ENCODE measurements at places on chromosomes 2 and 18.

GRCh38 chr18:64331419-64331818, 182.5 kb upstream of the LINC00305 start:
- DNase-seq = no peak

DNA sequence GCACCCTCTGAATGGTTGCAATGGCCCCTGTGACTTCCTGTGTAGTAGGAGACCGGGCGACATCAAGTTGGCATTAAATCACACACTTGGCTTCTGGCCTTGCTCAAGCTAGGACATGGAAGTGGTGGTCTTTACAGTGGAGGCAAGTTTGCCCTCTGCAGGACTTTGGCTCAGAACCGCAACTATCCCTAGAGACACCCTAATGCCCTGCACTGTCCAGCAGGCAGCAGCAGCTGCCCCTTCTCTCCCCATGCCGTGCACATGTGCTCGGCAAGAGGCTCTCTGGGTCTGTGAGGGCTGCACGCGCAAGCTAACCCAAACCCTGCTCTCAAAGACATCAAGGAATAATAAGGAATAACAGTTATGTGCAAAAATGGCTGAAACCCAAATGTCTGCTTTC, 106.5 kb downstream of the COL6A3 start:
- DNase-seq = no peak

- DNase-seq = no peak
Measured at GRCh38 chr2:231597014-231597611, 4.4 kb downstream of the TEX44 start.

DNA sequence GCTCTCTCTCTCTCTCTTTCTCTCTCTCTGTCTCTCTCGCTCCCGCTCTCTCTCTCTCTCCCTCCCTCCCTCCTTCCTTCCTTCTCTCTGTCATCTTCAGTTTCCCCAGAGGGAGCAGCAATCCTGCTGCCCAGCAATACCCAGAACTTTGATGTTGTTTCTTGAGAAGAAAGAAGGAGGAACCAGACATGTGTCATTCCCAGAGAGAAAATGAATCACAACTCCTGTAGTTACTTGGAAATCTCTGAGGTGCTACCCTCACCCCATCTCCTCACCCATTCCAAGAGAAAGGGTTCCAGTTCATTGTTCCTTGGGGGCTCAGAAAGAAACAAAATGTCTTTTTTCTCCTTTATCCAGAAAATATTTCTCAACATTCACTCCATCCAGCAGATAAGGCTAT, 449.1 kb downstream of the TNS1 start:
- DNase-seq = peak; percentile 2

GRCh38 chr2:155442088-155442487, 743.6 kb downstream of the KCNJ3 start:
- DNase-seq = no peak

DNA sequence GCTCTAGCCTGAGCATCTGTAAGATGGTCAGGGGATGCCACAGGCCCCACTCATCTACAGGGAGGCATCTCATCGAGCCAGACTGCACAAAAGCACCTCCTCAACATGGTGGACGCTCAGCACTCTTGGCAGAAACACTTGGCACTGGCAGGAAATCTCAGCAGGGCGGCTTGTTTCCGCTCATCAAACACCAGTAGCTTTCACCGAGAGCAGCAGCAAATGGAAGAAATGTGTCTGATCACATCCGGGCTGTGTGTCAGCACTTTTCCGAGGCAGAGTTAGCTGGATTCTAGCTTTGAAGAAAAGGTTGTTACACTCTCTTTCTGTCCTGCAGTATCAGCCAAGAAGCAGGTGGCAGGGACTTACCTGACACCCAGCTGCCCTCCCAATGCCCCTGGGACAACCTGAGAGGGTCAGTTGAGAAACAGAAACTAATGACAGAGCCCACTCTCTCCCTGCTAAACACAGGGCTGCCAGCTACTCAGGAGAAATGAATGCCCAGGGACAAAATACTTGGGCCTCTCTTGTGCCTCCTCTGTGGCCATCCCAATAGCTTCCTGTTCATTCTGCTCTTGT, 68.9 kb upstream of the FZD7 start:
- no peak for DNase-seq

- no peak for DNase-seq
Measured at GRCh38 chr18:11502368-11502767, 107.0 kb upstream of the SLC35G4 start.

GRCh38 chr2:109592905-109593304, 20.9 kb downstream of the SEPTIN10 start:
- no peak for DNase-seq

GRCh38 chr2:31729442-31730092, 148.8 kb upstream of the SRD5A2 start:
- peak; percentile 66 for DNase-seq

DNA sequence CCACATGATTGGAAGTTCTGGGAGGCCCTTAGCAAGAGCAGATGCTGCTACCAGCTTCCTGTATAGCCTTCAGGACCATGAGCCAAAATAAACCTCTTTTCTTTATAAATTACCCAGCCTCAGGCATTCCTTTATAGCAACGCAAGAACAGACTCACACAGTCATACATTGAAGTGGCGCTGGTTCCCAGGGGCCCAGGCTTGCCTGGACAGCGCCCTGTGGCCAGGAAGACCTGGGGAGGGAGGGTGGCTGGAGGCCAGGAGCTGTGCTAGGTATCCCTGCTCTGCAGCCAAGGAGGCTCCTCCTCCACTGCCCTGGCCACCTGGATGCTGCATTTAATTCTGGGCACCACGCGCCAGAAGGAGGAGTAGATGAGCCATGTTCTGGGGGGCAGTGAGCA, 98.1 kb downstream of the AGAP1 start:
- DNase-seq = peak; percentile 73

DNA sequence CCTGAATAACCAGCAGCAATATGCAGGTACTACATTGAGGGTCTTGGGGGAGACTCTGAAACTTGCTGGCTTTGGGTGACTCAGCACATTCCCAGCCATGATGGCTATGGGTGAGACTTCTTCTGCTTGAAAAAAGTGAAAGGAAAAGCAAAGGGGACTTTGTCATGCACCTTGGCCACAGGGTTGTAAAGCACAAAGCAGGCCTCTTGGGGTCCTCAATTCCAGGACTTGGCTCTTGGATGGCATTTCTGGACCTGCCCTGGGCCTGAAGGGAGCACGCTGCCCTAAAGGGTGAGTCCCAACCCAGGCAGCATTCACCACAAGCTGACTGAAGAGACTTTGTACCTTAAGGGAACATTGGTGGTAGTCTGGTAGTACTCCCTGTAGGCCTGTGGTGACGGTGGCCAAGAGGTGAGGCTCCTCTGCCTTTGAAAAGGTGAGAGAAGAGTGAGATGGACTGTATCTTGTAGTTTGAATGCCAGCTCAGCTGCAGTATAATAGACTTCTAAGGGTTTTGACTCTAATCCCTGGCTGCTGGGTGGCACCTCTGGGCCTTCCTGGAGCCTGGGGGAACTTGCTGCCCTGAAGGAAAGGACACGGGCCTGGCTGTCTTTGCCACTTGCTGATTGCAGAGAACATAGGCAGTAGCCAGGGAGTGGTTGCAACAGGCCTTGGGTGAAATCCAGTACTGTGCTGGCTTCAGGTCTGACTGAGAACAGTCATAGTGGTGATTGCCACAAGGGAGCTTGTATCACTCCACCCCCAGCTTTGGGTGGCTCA, 36.5 kb upstream of the CYTIP start:
- peak; percentile 77 for DNase-seq

All from epithelial cell of esophagus (primary cell).